Naive thymus-derived CD4-positive, alpha-beta T cell (primary cell): ENCODE measurements at places on chromosomes 4 and X. TPM values are rescaled to one million over a fixed set of nuclear protein-coding genes. Genes with fewer than 3 reads are reported as not detected.
A peak's percentile ranks its signal among the peaks of the same experiment; 100 is the strongest.

DNA sequence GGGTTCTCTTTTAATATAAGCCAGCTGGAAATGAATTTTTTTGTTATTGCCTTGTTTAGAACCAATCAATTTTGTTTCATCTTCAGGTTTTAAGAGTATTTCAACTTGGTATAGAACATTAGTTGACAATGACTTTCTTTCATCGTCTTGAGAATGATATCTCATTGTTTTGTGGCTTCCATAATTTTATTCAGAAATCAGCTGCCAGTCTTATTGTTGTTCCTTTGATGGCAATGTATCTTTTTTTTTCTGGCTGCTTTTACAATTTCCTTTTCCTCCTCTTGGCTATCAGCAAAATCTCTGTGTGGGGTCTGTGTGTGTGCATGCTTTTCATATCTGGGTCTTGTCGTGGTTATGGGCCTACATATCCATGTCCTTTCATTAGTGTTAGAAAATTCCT is 1536.4 kb upstream of the TENM3 start:
- no peak for DNase-seq
- H3K4me3 ChIP-seq: no peak overlapping the region
- no peak overlapping the region for H3K27ac ChIP-seq
- no peaks in the 10 kb centered on the region for H3K4me1 ChIP-seq

DNA sequence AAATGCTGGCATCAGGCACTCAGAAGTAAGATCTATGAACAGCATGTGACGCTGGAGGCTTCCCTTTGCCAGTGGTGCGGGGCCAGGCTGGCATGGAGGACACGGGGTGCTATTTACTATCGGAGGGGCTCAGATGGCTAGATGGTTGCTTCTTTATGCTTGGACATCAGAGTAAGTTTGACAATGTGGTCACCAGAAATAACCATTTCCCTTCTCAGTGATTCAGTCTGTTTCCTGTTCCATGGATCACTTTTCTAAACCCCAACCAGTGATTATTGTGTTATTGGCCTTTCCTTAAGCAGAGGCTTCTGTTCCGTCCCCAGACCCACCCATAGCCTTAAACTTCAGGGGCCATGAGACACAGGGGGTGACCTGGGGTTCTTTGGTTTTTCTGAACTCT is 55.4 kb upstream of the DHX15 start:
- H3K27ac ChIP-seq: no peak overlapping the region
- no peak for DNase-seq

DNA sequence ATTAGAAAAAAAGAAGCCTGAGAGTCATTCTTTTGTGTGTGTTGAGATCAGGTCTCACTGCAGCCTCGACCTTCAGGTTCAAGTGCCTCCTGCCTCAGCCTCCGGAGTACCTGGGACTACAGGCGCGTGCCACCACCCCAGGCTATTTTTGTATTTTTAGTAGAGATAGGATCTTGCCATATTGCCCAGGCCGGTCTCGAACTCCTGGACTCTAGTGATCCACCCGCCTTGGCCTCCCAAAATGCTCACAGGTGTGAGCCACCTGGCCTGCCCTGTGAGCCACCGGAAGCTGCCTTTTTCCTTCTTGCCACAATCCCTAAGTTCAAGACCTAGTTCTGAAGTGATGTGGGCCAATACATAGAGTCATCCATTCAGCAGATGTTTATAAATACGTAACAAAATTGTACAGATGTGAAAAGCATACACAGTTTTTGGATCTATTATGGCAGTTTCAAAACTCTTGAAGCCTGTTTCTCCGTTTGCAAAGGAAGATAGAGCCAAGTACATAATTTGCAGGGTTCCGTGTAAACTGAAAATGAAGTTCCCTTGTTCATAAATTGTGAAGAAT is 536 bp upstream of the CTSO start:
- H3K36me3 ChIP-seq: no peaks in the 10 kb centered on the region
- H3K27ac ChIP-seq: peak overlapping the region; percentile 92
- no peaks in the 10 kb centered on the region for H3K27me3 ChIP-seq
- H3K4me1 ChIP-seq: peaks cover 4% of the 10 kb centered on the region
- no peak for DNase-seq

- no peak for DNase-seq
- no peaks in the 10 kb centered on the region for H3K4me1 ChIP-seq
- H3K4me3 ChIP-seq: no peak overlapping the region
- H3K27ac ChIP-seq: no peak overlapping the region
- H3K36me3 ChIP-seq: no peaks in the 10 kb centered on the region
These were observed 81.8 kb upstream of the NDP start for GRCh38 chrX:44054863-44055601.

- DNase-seq: no peak
These were observed 221.5 kb upstream of the SFRP2 start for GRCh38 chr4:154010371-154010770.

DNA sequence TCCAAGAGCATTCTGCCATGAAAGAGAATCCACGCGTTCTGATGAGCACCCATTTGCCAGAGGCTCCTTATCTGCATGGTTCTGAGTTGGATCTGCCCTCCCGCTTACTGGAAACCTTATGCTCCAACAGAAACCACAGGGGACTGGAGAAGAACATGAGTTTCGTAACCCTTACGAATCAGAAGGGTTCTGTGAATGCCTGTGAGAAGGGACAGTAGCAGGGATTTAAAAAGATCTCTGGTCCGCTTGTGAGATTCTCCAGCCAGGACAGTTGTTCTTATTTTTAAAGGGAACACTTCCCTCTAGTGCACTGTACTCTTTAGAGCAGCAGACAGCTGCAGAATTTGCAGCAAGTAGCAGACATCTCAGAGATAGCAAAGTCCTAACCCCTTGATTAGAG is 22.5 kb upstream of the CENPU start:
- H3K36me3 ChIP-seq: no peaks in the 10 kb centered on the region
- H3K4me1 ChIP-seq: peaks cover 2% of the 10 kb centered on the region
- no peak overlapping the region for H3K4me3 ChIP-seq
- no peak overlapping the region for H3K27ac ChIP-seq
- no peak for DNase-seq

The PPP2R2C gene
- not detected in 2 replicates for total RNA-seq

The LRCH2 gene
- not detected for total RNA-seq

The PHEX gene
- total RNA-seq: 0.32 TPM

The ENPP6 gene
- 3.1 and 3.4 TPM in 2 replicates for total RNA-seq
